ENCODE measurements at places on chromosomes 2 and 18.

DNA sequence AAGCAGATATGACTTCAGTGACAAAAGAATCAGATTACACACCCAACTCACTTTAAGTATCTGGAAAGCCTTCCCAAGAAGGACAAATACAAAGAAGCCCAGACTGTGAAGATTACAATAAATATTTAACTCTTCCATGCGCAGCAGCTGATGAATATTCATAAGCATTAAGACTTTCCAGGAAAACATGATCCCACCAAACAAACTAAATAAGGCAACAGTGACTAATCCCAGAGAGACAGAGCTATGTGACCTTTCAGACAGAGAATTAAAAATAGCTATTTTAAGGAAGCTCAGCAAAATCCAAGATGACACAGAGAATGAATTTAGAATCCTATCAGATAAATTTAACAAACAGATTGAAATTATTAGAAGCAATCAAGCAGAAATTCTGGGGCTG is 108.2 kb upstream of the UBE2E3 start:
- no peak for DNase-seq

- DNase-seq, result no peak
Measured at GRCh38 chr18:79789901-79790890, 7.5 kb upstream of the KCNG2 start.

DNA sequence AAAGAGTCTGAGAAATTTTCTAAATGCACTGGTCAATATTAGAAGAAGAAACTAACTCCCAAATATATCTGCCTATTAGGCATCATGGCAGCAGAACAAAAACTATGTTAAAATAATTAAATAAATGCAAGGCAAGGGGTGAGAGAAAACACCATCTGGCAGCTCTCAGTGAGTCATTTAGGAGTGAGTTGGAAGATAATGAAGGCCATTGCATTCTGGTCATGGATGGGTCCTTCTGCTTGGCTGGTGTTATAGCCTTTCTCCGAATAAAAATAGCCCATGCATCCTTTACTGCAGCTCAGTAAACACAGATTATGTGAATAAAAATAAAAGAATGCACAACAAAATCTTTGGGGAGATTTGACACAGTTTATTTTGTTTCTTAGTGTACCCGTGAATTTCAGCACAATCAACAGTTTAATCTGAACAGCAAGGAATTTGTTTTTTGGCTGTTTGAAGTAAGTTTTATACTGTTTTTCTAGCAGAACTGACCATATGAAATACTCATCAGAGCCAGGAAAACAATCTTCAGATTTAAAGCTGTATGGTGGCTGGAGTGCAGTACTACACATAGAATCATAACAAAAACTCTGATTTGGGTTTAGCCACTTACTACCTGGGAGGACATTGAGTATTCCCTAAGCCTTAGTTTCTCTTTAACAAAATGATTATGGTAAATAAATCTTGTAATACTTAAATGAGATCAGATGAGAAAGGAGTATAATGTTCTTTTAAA is 225.1 kb upstream of the ITGA4 start:
- no peak for DNase-seq

GRCh38 chr2:226143091-226143490 is 656.5 kb downstream of the IRS1 start:
- no peak for DNase-seq
